ENCODE measurements at places on chromosomes 3 and 15.
A peak's percentile ranks its signal among the peaks of the same experiment; 100 is the strongest.

DNA sequence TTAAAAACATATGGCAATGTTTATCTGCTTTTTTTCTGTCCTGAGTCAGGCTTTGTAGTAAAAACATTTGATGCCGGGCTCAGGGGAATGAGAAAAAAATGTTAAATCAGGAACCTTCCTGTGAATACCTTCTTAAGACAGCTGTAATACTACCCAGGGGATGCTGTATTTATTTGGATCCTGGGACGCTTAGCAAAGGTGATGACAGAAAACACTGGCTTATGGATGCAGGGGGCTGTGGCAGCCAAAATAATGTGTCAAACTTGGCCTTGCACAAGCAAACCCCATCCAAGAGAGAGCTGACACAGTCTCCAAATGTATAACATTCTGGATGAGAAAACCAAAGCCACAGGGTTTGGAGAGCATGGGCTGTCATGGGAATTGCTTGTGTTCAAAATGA, 438.2 kb upstream of the PROK2 start:
- DNase-seq = no peak

DNA sequence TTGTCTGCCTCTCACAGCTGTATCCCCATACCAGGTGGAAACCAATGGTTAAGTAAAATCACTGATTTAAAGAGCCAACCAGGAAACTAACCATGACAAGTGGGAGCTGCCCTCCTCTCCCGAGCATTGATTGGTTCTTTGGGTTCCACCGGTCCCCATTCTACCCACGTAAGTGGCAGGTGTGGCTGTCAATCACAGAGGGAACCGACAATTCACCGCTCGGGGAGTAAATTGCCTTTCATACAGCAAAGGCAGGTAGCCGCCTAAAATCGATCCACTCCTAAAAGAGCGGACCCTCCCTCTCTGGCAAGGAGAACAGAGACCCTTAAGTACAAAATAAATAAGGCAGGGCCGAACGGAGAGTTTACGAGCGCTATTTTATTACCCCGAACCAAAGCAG, 1.2 kb downstream of the ERC2 start:
- peak; percentile 27 for DNase-seq

DNA sequence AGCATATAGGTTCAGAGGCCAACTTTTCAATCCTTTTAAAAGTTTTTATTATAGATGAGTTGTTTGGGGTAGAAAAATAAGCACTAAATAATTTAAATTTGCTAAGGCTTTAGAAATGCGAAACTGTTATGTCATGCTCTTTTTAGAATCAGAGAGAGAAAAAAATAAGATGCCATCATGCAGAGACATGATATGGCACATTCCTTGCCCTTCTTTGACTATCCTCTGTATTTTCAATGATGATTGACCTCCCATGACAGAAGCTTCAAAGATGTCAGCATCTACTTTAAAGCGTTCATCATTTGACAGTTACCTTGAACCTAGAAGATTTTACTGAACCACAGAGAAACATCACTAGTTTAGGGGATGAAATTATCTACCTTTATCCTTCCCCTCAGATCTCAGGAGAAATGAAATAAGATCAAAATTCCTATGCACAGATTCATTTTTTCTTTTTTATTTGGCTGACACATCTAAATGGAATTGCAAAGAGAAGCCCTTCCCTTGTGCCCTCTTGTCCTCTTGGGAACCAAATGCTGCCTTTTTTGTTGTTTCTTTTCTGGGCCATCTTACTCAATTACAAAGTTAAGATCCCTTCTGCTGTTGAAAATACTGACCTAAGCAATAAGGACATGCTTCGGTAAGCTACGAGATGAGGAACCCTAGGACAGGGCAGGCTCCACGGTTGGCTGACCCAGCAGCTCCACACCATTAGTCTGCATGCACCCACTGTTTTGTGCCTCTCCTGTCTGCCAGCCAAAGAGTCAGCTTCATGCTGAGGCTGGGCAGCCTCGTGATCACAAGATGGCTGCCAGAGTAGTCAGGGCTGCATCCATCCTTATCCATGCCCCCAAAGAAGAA, 289.7 kb upstream of the TPM1 start:
- no peak for DNase-seq

DNA sequence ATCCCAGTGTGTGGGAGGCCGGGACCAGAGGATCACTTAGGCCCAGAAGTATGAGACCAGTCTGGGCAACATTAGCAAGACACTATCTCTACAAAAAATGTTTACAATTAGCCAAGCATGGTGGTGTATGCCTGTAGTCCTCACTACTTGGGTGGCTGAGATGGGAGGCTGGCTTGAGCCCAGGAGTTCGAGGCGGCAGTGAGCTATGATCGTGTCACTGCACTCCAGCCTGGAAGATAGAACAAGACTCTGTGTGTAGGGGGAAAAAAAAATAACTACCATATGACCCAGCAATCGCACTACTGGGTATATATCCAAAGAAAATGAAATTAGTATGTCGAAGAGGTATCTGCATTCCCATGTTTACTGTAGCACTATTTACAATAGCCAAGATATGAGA, 22.6 kb downstream of the RYK start:
- DNase-seq = no peak

- no peak for DNase-seq
Measured at GRCh38 chr3:179541596-179541995, 21.1 kb upstream of the ACTL6A start.

- no peak for DNase-seq
Measured at GRCh38 chr3:117892431-117892841, 1142.2 kb downstream of the IGSF11 start.

DNA sequence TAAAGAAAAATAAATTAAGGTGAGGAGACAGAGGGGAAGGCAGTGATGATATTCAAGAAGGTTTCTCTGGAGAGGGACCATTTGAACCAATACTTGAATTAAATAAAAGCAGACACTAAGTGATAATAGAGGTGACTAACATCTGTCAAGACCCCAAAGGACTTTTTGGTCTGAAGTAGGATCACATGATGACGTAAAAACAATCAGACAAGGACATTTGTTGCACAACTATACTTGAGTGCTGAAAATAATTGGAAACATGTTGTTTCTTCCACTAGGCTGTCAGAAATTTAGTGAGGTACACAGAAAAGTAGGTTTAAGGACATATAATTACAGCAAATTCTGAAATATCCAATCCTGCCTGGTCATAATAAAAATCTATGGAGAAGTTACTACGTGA, 179.5 kb downstream of the WNT5A start:
- no peak for DNase-seq

GRCh38 chr15:82158811-82159210, 103.7 kb downstream of the EFL1 start:
- DNase-seq = no peak

GRCh38 chr15:86347245-86347644, 267.6 kb downstream of the AGBL1 start:
- no peak for DNase-seq

- DNase-seq = peak; percentile 70
Measured at GRCh38 chr3:149512073-149512782, 37.7 kb downstream of the TM4SF4 start.

GRCh38 chr3:58874248-58874741, 175.5 kb downstream of the CFAP20DC start:
- peak; percentile 15 for DNase-seq

GRCh38 chr3:20527368-20527767, 341.4 kb upstream of the SGO1 start:
- DNase-seq = no peak

GRCh38 chr3:77460326-77460725, 420.4 kb downstream of the ROBO2 start:
- no peak for DNase-seq

- DNase-seq = no peak
Measured at GRCh38 chr15:50055332-50055731, 63.7 kb downstream of the ATP8B4 start.

DNA sequence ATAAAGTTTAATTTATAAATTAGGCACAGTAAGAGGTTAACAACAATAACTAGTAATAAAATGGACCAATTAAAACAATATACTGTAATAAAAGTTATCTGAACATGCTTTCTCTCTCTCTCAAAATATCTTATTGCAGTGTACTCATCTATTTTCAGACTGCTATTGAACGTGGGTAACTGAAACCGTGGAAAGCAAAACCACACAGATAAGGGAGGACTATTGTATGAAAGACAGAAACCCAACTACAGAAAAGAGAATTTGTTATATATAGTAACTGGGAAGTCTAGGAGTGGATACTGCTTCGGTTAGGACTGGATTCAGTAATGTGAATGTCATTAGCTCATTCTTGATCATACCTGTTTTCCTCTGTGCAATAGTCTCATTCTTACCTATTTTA, 119.3 kb upstream of the DAZL start:
- DNase-seq = no peak

DNA sequence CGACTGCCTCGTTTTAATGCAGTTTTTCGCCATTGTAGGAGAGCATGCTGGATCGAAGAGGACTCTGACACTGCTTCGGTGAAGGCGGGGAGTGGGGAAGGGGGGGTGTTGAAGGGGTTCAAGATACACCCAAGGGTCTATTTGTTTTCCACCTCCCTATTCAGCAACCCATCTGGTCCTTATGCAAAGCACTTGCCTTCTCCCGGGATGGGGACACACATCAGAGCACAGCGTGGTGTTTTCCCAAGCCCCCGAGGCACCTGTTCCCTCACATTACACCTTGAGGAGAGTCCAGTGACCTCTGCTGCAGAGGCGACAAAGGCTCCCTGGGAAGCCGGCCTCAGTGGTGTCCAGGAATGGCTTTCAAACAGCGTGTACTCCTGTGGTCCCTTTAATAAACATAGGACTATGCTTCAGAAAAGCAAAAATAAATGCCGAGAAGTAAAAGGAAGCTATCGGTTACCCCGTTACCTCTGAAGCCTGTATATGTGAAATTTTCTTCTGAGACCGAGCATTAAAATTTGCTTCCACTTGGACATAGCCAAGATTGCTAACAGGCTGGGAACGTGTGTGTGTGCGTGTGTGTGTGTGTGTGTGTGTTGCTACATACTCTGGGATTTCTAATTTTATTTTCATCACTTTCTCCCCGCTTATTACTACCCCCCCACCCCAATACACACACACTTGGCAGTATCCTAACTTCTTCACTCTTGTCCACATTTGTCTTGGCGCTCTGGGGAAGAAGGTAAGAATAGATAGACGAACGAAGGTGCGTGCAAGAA, 53.2 kb downstream of the CCDC54 start:
- DNase-seq = peak; percentile 14

DNA sequence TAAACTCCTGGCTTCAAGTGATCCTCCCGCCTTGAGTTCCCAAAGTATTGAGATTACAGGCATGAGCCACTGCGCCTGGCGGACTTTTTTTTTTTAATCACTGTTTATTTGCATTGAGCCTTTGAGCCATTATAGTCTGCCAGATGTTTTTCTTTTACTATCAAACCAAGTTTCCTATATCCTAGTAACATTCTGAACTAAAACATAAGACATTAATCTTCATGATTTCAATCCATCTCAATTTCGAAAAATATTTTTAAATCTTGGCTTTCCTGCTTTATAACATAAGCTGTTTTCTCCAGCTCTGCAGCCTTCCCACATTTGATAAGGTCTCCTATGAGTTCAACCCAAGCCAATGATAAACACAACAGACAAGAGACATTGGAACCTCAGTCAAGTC, 75.4 kb downstream of the UMPS start:
- DNase-seq = no peak

- DNase-seq = no peak
Measured at GRCh38 chr15:75947092-75947491, 43.4 kb downstream of the FBXO22 start.

DNA sequence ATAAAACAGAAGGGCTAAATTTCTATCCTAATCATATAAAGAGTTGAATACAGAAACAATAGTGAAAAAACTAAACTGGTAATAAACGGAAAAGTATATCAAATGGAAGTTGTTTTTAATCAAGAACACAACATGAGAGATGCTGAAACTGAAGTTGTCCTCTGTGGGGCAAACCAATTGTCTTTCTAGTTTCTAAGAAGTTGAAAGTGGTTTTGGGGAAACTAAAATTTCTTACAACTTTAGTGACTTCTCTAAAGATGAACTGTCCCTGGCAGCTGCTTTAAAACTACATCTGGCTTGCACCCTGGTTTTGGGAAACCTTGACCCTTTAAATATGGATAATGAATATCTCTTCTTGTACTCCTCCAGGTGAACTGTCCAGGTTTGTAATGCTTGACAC, 155.6 kb downstream of the ADAM10 start:
- peak; percentile 25 for DNase-seq

GRCh38 chr15:63000706-63001105, 41.8 kb upstream of the TPM1 start:
- no peak for DNase-seq

DNA sequence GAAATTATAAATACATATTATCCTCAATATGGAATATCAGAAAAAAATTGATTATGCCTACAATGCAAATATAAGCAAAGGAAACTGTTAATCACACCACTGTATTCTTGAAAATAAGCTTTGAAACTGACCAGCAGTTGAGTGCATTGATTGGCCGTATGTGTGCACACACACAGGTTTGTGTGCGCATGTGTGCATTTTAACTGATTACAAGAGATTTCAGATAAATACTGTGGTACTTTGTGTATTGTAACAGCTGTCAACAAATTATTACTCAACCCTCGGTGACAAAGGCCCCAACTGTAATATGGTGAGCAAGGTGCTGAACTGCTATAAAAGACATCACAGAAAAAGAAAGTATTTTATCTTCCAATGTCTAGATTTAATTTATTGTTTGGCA, 1238.9 kb upstream of the ALCAM start:
- DNase-seq = no peak

DNA sequence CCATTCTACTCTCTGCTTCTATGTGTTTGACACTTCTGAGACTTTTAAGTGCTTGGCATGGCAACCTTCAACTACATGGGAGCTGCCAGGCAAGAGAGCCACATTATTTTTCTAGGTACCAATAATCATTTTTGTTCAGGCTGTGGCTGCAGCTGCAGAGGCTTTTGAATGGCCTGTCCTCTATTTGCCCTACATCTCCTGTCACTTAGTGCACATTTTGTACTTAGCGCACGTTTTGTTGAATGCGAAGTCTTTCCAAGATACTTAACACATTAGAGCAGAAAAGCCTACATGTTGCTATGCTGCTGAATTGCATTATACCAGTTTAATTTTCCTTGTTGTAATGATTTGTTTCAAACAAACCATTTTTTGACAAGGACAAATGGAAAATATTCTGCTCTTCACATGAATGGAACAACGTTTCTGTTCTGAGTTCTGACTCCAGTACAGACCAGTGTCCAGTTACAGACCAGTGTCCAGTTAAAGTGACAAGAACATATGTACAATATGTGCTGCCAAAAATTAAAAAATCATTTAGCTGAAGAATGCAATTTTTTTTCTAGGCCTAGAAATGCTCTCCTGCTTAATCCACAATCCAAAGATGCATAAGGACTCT, 113.9 kb downstream of the ABI3BP start:
- no peak for DNase-seq

DNA sequence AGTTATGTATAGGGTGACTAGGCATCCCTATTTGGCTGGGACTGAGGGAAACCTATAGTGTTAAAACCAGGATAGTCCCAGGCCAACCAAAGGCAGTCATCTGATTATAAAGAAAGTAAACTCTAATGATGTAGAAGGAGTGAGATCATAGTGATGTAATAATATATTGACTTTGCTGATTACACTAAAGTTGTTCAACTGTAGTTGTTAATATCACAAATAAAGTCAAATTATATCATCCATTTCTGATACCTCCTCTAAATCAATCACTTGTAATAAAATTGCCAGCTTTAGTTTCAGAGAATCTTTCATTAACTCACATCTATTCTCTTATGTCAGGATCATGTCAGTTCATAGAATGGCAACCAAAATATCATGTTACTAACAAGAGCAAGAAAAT, 98.6 kb downstream of the FOXB1 start:
- DNase-seq = no peak

- DNase-seq = peak; percentile 14
Measured at GRCh38 chr3:62558549-62559112, 185.3 kb upstream of the FEZF2 start.

- no peak for DNase-seq
Measured at GRCh38 chr3:57815036-57815435, 58.9 kb downstream of the SLMAP start.

Data from GM10248 (cell line).